ENCODE measurements at places on chromosomes 11 and 22.

DNA sequence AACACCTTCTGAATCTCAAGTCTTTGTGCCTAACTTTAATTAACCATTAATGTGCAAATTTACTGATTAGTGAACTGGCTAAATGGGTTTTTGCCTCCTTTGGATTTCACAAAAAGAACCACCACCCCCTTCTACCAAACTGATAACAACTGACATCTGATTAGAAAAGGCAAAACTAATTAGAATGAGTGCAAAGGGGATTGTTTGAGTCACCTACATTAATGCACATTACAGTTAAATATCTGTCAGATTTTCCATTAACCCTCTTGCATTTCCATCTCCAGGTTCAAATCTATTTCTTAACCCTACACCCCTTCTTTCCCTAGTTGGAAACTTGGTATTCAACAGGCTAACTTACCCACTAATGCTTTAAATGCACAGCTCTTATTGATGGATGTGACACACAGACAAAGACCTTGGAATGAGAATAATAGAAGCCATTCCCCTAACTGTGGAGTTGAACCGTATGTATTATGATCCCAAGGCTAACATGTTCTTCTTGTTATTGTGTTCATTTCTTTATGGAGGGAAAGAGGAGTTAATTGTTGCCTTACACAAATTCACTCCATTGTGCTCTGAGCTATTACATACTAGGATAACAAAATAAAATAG, 161.5 kb upstream of the MTMR2 start:
- no peak for DNase-seq

DNA sequence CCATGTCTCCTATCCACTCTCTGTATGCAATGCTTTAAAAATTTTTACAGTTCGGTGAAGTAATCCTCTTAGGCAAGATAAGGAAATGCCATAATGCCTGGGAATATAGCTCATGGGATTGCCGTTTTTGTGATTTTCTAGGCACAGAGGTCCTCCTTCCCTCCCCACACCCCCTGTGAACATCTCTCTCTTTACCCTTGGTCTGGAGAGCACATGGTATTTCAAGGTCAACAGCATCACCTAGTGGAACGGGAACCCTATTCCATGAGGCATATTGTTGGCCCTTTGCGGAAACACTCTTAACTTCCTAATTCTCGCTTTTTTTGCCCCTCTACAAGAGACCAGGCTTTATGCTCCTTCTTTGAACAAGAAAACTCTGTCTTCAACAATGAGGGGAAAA, 8.8 kb downstream of the NXPE4 start:
- DNase-seq = no peak

GRCh38 chr11:110712659-110713448, 617 bp upstream of the ARHGAP20 start:
- DNase-seq = no peak

GRCh38 chr11:6681949-6682348, 1.2 kb downstream of the MRPL17 start:
- DNase-seq = no peak

Measured in stimulated activated CD8-positive, alpha-beta memory T cell treated with anti-CD3 and anti-CD28 coated beads, Interleukin-15, amount 100 ng/mL, for 4 hours (primary cell).